ENCODE measurements at places on chromosomes 5 and 9. TPM values are rescaled to one million over a fixed set of nuclear protein-coding genes. Genes with fewer than 3 reads are reported as not detected.

Gene SLC9A3
- 2.6 TPM for total RNA-seq

Gene GDA
- 1.0 TPM for total RNA-seq

Gene PDLIM4
- total RNA-seq, result 0.64 TPM

Gene RIMOC1
- 9.9 TPM for total RNA-seq

Gene TRMO
- 13.5 TPM for total RNA-seq

Gene TTC23L
- total RNA-seq, result not detected

Gene STK32A
- total RNA-seq, result 0.28 TPM

Gene SLC25A2
- total RNA-seq, result not detected

Gene CMYA5
- 0.13 TPM for total RNA-seq

Gene IRX4
- total RNA-seq, result 0.39 TPM

Measured in A549 treated with Mapracorat at 1 μM for 4 hours (cell line).